Fibroblast of upper back skin (primary cell): ENCODE measurements at places on chromosomes 16 and 17.

GRCh38 chr16:51569203-51569931 is 418.3 kb upstream of the SALL1 start:
- peak; percentile 11 for DNase-seq

- peak; percentile 60 for DNase-seq
Measured at GRCh38 chr17:11598274-11599221, at the start of gene DNAH9. Gene DNAH9 (plus strand): TSS chr17:11598470. CDS start chr17:11598499, 29 bp downstream.

DNA sequence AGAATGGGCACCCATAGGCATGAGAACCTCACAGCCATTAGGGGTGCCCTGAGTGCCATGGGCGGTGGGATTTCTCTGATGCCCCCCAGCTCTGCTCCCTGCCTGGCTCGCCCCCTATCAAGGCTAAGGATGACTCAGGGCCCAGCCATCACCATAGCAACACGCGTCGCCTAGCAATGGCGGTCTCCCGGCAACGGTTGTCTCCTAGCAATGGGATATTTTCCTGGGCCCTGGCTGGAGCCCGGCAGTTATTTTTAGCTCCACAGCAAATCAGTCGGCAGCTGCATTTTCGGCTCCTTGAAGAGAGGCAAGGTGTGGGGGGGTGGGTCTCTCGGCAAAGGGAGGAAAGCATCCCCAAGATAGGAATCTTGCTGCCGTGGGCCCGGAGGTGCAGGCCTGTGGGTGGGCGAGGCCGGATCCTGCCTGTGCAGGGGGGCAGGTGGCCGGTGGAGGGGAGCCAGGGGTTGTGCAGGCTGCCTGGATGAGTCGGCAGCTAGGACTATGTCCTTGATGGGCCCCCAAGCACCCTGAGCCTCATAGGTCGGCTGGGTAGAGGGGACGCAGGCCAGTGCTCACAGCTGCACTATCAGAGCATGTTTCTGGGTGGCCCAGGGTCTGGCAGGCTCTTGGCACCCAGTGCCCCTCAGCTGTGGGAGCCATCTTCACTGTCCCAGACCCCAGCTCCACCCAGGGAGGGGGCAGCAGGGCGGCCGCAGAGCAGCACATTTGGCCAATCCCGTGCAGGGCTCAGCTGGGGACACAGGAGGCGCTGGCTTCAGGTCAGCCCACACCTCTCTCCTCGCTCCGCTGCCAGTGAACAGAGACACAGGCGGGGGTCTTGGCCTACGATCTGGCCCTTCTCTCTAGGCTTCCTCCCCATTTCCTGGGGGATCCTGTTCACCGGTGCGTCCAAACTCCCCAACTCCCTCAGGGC is 4.2 kb upstream of the FBXL16 start:
- DNase-seq: peak; percentile 79

GRCh38 chr16:67606632-67607031 is 38.3 kb upstream of the CARMIL2 start:
- DNase-seq: no peak

DNA sequence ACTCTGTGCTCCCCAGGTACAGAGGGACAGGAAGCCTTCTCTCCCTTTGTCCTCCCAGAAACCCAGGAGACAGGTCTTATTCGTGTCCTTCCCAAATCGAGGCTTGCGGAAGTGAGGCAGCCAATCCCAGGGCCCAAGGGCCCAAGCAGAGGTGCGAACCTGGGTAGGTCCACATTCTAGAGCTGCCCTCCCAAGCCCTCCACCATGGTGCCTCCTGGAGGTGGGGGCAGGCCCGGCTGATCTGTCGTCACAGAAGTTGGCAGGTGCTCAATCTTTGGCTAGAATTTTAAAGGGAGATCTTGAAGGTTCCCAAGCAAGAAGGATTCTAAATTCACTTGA is 21.5 kb downstream of the MRC2 start:
- no peak for DNase-seq

DNA sequence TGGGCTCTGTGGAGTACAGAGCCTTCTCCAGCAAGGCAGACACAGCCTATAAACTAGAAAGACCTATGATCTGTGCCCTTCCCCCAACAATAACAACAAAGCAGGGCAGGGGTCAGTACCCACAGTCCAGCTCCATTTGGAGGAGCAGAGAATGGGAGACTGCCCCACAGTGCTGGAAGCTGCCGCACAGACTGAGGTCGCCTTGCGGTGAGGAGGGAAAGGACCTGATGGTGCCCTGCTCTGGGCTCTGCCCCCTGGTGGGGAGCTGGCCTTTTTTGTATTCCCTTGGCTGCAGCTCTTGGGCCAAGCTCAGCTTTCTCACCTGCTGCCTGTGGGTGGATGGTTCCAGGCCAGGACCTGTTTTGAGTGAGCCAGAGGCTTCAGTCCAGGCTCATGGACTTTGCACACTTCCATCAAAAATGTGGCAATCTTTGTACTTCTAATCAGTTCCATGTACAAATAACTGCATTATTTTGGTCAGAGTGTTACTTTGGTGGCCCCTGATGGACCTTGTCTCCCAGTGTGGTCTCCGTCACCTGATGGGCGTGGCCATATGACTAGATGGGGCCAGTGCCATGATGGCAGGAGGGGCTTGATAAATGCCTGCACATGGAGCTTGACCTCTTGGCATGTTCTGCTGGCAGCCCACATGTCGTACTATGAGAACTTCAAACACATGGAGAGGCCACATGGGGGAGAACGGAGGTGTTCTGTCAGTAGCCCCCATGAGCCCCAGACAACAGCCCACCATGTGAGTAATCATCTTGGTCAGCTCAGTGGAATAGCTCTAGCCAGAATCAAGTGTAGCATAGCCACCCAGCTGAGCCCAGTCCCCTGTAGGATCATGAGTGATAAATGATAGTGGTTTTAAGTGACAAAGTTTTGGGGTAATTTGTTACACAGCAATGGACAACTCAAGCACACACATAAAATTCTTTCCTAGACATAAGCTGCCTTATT is 24.2 kb downstream of the B9D1 start:
- peak; percentile 12 for DNase-seq

- no peak for DNase-seq
Measured at GRCh38 chr17:64723781-64724180, 61.7 kb upstream of the SMURF2 start.

DNA sequence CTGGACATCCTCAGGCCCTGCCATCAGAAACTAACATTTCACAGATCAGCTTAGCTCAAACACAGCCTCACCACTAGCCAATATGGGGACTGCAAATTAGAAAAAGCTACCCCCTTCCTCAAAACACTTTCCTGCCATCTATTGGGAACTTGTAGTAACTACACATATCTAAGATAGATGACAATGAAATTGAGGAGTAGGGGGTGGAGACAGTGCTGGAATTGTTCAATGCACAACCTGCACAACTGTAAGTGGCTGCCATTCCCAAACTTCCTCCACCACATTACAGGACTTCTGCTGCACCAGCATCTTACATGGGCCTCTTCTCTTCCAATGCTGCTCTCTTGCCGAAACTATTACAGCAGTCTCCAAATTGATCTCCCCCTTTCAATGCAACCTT is 21.9 kb downstream of the AIPL1 start:
- DNase-seq: peak; percentile 41

GRCh38 chr16:3696425-3697218 is 20.7 kb downstream of the TRAP1 start:
- DNase-seq: peak; percentile 84

DNA sequence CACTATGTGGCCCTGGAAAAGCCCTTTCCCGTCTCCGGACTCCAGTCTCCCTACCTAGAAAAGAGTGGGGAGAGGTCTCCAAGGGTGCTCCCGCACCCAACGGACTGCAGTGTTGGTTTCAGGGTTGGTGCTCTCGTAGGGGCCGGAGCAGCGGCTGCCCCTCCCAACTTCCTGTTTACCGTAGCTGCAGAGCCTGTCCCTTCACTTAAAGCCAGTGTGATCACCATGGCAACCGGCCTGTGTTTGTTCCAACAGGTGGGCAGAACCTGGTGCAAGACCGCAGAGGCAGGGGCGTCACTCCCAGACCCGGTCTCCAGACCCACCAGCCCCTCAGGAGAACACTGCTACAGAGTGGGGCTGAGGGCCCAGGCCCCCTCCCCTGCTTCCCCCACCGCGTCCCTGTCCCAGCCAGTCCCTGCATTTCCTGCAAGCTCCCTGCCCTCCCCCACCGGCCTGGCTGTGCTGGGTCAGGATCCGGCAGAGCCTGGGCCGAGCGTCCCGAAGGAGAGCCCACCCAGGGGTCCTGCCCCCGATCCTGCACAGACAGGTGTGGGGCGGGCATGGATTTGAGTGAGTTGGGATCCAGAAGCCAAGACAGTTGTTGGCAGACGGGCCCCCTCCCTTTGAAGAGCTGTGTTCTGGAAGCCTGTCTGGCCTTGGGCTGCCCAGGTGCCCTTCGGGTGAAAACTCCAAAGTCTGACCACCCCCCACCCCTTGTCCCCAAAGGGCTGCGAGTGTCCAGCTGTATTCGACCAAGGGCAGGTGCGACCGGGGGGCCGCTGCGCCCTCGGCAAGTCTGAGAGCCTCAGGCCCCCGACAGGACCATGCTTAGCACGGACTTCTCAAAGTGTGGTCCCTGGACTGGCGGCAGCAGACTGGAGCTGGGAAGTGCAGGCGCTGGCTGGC is 1.5 kb upstream of the BAIAP3 start:
- DNase-seq: no peak

DNA sequence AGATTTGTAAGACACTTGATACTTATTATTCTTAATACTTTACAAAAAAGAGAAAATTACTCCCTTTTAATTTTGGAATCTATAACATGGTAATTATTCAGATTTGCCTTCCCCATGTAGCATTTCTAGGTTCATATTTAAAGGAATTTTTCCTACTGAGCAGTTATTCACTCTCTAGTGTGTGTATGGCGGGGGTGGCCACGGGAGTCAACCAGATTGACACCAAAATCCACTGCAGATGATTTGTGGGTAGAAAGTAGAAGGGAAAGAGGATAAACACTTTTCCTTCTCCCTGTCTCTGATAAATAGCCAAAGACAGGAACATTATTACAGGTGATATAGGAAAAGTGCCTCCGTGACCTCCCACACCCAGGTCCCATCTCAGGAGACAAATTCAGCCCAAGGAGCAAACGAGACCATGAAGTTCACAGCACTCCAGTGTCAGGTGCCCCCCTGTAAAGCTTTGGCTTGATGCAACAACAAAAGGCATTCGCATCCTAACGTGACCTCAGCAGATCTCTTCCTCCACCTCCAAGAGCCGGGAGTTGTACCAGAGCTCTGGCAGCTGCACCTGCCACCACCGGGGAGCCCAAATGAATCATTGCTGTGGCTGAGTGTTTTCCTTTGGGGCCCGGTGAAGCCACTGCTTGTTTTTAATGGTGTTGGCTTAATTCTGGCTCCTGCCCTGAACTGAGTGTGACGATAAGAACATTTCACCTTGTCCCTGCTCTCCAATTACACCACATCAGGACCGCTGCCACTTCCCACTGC is 92.7 kb upstream of the NOL11 start:
- DNase-seq: no peak

DNA sequence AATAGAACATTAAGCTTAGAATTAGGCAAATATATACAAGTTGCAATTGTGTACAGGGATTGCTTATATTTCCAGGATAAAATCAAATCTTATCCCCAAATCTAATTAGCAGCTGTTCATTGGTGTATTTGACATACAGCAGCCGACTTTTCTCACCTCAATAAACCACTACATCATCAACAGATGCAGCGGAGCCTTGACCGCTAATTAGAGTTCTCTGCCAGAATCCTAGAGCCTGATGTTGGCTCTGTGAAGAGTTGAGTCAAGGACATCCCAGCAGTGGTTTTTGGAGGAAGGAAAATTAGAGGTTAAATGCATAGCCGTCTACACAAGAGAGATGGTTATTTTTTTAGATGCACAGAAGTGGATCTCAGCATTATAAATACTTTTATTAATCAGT is 221.9 kb upstream of the CACNG5 start:
- DNase-seq: no peak

GRCh38 chr17:73103641-73104335 is 11.3 kb upstream of the SLC39A11 start:
- DNase-seq: no peak

GRCh38 chr16:81461766-81462165 is 17.2 kb downstream of the CMIP start:
- no peak for DNase-seq

DNA sequence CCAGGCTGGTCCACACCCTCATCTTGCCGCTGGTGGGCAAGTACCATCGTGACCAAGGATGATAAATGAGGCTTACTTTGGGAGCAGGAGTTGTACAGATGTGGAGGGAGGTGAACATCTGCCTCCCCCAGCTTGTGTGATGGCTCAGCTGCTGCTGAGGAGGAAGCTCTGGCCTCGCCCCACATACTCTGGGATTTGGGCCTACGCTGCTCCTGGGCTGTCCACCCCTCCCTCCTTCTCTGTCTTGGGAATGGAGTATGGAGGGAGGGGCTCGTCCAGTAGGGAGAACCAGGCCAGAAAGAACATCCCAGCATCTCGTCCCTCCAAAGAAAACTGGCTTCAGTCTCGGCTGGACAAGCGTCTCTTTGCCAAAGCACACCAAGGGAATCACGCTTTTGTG is 134.8 kb upstream of the CDC42EP4 start:
- DNase-seq: no peak

DNA sequence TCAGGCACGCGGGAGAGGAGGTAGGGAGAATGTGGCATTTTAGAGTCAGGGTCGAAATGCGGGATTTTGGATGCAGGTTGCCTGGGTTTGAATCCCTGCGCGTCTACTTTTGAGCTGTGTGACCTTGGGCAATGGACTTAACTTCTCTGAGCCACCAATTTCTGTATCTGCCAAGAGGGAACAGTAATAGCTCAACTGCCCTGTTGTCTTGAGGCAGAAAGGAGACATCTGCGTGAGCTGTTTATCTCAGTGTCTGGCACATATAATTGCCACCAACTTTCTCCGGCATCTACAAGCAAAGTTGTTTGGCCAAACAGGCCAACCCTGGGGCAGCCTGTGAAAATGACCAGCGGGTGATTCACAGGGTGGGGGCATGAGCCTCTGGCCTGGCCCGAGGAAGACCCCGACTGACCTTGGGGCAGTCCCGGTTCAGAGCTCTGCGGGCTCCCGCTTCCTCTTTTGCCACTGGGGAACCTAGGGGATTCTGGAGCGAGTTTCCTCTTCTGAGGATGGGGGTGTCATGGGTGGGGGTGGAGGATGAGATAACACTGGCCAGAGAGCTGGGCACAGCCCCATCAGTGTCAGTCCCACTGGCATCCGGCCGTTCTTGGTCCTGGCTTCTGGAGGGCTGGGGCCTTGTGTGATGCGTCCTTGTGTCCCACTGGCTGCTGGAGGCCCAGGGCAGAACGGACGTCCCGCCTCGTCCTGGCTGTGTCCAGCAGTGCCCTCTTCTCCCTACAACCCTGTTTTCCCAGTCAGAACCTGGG is 1.3 kb downstream of the SNN start:
- DNase-seq: no peak

DNA sequence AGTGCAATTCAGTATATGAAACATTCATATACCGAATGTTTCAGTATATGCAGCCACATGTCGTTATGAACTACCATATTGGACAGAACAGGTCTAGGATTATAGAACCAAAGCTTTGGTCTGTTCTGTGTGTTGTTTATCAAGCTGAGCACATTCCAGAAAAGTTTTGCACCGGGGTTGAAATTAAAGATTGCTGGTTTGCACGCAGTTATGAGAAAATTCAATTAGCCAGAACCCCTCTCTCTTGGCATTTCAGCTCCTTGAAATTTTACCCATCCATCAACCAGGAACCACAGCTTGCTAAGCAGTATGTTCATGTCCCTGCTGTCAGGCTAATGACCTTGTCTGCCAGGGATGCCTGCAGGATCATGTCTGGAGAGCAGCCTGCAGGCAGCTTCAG is 9.5 kb downstream of the KRT32 start:
- no peak for DNase-seq
